ENCODE measurements at places on chromosomes 7 and 10.
A peak's percentile ranks its signal among the peaks of the same experiment; 100 is the strongest.

DNA sequence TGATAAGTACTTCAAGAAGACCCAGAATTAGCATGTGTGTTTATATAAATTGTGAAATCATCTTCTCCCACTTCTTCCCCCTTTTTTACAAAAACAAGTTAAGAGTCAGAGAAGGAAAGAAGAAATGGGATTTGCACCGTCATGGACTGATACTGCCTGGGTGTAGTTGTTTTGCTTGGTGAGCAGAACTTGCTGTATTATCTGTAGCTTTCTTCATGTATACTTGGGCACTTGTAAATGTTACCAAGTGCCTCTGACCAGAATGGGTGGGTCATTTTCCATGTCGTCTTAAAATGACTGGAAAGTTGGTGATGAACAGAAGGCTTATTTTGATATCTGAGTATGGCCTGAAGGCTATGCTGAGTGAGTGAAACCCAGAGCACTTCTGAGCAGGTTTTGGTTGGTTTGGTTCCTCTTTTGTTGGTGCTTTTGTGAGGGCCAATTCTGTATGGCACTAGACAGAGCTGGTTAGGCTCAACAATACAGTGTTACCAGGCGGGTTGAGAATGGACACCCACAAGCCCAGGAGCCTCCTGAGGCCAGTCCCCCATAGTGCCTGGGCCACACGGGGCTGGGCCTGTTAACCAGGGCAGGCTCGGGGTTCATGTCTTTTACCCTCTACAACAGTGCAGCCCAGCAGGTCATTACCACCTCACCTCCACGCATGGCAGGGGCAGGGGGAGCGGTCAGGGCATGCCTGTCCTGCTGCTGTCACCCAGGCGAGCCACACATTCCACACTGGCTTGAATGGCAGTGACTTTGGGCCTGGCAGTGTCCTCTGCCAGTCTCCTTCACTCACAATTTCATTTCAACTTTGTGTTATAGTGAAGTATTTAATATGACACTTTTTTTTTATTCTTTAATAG, 115.1 kb downstream of the CCNY start:
- no peak for DNase-seq

- DNase-seq, result no peak
These were observed 1.4 kb upstream of the NEUROG3 start for GRCh38 chr10:69574571-69574978.

GRCh38 chr7:2608921-2609411, 22.8 kb upstream of the TTYH3 start:
- DNase-seq, result peak; percentile 96

- DNase-seq, result peak; percentile 75
These were observed 58.0 kb upstream of the STRIP2 start for GRCh38 chr7:129376076-129376777.

- no peak for DNase-seq
These were observed 13.4 kb upstream of the WDFY4 start for GRCh38 chr10:48670978-48671913.

DNA sequence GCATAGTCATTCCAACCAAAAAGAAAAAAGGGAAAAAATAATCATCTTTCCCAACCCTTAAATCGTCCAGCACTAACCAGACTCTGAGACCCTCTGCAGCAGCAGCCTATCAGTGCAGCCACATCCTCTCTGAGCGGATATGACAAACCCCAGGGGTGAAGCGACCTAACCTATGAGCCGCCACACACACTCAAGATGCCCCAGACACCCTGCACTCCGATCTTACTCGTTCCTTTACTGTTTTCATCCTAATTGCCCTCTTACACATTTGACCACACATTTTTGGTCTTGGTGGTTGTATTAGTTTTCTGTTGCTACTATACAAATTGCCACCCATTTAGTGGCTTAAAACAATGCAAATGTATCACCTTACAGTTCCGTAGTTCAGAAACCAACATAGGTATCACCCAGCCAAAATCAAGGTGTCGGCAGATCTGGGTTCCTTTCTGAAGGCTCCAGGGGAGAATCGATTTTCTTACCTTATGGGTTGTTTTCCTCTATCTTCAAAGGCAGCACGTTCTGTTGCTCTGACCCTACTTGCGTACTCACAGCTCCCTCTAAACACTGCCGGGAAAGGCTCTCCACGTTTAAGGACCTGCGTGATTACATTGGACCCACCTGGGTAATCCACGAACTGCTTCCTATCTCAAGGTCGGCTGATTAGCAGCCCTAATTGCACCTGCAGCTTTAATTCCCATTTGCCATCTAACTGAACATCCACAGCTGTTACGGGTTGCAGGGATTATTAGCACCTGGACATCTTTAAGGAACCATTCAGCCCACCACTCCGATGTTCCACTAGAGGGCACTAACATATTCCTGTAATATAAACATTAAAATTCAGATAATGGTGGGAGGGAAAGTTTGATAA, 37.3 kb upstream of the PRSS1 start:
- no peak for DNase-seq

- no peak for DNase-seq
These were observed 205.4 kb downstream of the FANK1 start for GRCh38 chr10:126101736-126102135.

- DNase-seq, result no peak
These were observed 995.3 kb upstream of the PHF14 start for GRCh38 chr7:9978106-9979064.

DNA sequence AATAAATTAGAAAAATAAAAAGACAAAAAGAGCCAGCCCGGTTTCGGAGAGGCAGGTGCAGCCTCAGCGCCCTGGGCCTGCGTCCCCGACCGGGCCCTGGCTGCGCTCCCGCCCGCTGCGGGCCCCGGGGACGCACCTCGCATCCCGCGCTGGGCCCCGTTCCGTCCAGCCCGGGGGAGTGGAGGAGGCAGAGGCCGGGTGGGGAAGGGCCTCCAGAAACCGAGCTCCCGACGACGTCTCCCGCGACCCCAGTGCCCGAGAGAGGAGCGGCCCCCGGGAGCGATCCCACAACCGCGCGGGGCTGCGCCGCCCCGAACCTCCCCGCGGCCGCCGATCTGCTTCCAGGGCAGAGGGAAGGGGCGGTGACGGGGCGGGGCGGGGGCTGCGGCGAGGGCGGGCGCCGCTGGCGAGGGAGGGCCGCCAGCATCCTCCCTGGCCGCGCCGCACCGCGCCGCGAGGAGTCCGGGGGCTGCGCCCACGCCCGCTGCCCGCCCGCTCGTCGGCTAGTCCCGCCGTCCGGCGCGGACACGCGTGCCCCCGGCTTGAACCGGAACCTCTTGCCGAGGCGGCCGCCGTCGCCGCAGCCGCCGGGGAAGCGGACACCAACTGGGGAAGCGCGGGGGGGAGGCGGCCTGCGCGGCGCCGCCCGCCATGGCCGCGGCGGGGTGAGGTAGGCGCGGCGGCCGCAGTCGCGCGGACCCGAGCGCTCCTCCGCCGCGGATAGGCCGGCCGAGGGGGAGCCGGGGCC, at the start of gene CCNY:
Gene CCNY (plus strand): TSS at position 426 of the 748 bp plus-strand sequence. CDS start 545 bp downstream, outside the sequence.
- peak; percentile 98 for DNase-seq

GRCh38 chr10:12327074-12327473, 22.3 kb upstream of the CAMK1D start:
- no peak for DNase-seq

- DNase-seq, result peak; percentile 99
These were observed 11.7 kb downstream of the HSPB1 start for GRCh38 chr7:76314042-76314721.

DNA sequence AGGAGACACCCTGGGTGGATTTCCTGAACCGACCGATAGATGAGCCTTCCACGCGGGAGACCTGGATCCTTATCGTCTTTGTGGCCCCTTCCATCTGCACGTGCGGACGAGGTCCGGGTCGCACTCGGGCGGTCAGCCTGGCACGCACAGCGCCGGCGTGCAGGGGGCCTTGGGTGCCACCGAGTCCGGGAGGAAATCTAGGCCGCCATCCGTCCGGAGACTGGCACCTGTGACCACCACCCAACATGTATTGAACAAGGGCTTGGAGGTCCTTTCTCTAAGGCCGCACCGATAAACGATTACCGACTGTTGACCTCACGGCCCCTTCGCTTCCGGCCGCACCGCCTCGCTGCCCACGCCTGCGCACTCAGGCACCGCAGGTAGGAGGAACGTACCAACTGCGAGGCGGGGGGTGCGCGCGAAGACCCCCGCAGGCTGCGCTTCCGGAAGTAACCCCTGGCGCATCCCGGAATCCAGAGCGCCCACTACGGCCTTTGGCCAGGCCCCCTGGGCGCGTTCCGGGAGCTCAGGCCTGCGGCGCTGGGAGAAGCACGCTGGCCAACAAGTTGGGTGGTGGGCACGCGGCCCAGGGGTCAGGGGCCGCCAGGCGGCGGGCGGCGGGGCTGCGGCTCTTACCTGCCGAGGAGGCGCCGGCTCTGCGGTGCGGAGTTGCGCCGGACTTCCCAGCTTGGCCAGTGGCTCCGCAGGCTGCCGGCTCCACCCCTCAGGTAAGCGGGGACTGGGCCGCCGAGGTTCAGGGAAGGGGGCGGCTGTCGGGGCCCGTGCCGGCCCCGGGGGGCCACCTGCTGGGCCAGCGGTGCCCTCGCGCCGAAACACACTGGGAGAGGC, at the start of the genes ACTR3C and LRRC61:
Gene ACTR3C (minus strand): TSS at position 713 of the 849 bp plus-strand sequence. CDS start 28,249 bp downstream, outside the sequence.
Gene LRRC61 (plus strand): TSS at position 523 of the 849 bp plus-strand sequence. CDS start 13,507 bp downstream, outside the sequence.
- DNase-seq, result peak; percentile 59

- DNase-seq, result no peak
These were observed 189.2 kb upstream of the PODXL start for GRCh38 chr7:131745390-131746248.

DNA sequence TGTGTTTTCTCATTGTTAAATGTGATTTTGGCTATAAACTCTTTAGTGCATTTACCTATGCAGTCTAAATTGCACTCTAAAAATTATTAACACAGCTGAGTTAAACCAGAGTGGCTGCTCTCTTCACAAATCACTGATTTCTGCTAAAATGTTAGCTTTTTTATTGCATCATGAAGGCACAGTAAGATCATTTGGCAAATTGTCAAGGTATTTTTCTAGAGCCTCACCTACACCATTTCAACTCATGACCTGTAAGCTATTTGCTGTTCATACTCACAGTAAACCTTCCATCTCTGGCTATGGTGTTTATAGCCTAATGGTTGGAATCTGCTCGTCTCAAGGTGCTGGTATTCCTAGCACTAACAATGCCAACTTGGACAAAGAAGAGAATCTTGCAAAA, 25.7 kb downstream of the NDUFB2 start:
- no peak for DNase-seq

GRCh38 chr7:77338883-77339629, 77.1 kb downstream of the GSAP start:
- no peak for DNase-seq

GRCh38 chr7:133071506-133071905, 10.4 kb downstream of the CHCHD3 start:
- no peak for DNase-seq

DNA sequence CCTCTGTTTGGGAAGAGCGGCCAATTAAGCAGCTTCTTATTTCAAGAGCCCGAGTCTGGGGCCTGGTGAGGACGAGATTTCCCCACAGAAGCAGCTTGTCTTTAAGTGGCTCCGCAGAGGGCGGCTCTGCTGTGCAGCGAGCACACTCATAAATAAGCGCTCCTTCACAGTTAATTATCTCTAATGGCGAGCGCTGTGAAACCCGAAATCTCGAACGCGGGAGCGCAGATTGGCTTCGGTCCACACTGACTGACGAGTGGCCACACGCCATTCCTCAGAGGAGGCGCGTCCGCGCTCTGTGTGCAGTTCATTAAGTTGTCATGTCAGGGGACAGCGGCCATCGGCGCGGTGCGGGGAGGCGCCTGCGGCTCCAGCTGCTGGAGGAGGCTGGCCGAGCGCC, 560.9 kb downstream of the DNAJB6 start:
- DNase-seq, result peak; percentile 17

GRCh38 chr10:49168831-49169500, 19.2 kb downstream of the TMEM273 start:
- peak; percentile 85 for DNase-seq

DNA sequence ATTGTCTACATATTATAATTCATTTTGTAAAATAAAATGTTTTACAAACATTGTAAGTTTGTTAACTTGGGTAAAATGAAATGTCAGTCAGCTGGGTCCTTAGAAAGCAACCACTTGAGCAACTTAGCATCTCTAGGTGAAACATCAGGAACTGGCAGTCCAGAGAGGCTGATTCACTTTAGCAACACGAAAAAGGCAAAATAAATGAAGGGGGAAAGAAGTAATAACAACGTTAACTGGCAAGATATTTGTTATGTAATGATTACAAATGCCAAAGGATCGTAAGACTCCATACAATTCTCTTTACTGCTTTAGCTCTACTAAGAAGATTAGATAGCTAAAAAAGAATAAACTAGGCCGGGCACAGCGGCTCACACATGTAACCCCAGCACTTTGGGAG, 5.0 kb downstream of the PDZD8 start:
- peak; percentile 79 for DNase-seq

DNA sequence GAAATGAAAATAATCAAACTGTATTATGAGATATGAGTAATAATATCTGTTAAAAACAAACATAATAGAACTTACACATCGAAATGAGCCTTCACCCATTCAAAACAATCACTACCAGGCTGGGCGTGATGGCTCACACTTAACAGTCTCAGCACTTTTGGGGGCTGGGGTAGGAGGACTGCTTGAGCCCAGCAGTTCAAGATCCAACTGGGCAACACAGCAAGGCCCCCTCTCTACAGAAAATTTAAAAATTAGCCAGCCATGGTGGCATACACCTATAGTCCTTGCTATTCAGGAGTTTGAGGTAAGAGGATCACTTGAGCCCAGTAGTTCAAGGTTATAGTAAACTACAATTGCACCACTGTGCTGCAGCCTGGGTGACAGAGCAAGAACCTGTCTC, 75.8 kb downstream of the NT5C2 start:
- no peak for DNase-seq

DNA sequence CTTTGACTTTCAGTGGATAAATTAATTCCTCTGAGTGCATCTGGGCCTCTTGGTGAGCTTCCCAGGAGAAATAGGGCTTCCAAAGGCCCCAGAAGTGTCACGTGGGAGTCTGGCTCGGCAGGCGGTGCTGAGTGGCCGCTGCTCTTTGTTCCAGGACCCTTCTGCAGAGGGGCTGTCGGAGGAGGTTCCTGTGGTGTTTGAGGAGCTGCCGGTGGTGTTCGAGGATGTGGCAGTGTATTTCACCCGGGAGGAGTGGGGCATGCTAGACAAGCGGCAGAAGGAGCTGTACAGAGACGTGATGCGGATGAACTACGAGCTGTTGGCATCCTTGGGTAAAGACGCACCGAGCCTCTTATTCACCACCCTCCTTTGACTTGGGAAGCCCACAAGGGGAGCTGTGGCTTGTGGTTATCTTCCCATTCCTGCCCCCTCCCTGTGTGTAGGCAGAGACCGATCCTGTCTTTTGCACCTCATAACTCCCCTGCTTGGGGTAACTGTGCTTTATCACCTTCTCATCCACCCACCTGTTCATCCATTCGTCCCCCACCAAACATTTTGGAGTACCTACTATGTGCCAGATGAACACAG, 11.9 kb downstream of the ZNF862 start:
- DNase-seq, result peak; percentile 39

DNA sequence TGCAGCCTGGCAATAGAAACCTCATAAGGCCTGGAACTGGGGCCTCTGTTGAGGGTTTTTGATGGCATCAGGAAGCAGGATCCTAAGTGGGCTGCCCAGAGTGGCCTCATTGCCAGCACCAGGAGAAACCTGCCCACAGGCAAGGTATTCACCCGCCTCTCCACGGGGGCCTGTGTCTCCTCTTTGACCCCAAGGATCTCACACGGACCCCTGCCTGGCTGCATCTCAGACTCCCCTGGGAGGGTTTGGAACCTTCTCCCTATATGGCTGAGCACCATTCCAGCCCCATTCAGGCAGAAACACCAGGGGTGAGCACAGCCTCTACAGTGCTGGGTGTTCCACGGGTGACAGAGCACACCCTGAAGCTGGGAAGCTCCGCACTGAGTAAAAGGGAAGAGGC, 14.6 kb upstream of the C10orf71 start:
- DNase-seq, result no peak
